ENCODE measurements at places on chromosomes 13 and 19.

GRCh38 chr13:32581177-32581786, 5.0 kb upstream of the PDS5B start:
- DNase-seq = no peak

GRCh38 chr19:4103080-4103433, 20.9 kb downstream of the MAP2K2 start:
- no peak for DNase-seq

- no peak for DNase-seq
These were observed 214.3 kb downstream of the FOXO1 start for GRCh38 chr13:40452038-40452666.

GRCh38 chr19:55452749-55453346, 8.6 kb downstream of the ISOC2 start:
- no peak for DNase-seq

GRCh38 chr19:45999653-46000121, 4.4 kb downstream of the CCDC61 start:
- DNase-seq = no peak

DNA sequence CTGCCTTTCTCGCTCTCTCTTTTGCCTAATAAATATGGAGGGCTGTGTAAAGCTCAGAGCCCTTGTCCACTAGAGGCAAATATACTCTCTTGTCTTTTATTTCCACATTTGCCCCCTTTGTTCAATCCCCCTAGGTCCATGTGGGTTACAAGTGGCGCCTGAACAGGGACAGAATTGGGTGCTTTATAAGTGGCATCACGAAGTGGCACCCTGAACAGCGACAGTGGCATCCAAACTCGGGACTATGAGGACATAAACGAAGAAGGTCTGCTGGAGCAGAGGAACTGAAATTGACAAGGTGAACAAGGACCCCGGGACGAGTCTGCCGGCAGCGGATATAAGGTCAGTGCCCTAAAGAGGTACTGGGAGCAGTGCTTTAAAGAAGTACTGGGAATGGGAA, 4.3 kb upstream of the ZNF610 start:
- DNase-seq = no peak

- no peak for DNase-seq
These were observed at the start of gene PLPPR3 for GRCh38 chr19:821825-822503. TSS of gene PLPPR3 (minus strand) at chr19:821955. CDS start at chr19:821559, 396 bp downstream.

GRCh38 chr19:33813391-33814101, 16.9 kb downstream of the KCTD15 start:
- DNase-seq = no peak

- DNase-seq = no peak
These were observed 97.0 kb upstream of the ANKRD10 start for GRCh38 chr13:111011899-111012298.

DNA sequence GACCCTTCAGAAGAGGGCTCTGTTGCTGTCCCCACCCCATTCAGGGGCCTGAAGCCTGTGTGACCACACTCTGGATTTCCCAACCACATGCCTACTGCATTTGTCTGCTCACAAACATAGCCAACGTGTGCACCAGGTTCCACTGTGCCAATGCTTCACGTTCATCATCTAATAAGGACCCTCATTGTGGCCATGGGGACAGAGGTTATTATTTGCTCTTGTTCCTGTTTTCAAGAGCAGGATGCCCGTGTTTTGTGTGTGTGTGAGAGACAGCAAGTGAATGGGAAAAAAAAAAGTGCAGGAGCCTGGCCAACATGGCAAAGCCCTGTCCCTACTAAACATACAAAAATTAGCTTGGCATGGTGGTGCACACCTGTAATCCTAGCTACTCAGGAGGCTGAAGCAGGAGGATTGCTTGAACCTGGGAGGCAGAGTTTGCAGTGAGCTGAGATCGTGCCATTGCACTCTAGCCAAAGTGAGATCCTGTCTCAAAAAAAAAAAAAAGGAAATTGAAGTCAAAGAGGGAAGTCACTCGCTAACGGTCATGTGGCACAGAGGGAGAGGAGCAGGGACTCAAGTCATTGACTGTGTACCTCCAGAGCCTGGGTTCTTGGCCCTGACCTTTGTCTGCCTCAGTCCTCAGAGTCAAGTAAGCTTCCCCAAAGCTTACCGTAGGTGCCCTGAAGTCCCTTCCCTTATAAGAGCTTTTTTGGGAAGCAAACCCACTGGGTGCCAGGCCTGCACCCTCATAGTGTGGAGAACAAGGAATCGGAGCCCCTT, 6.9 kb downstream of the B3GNT8 start:
- DNase-seq = no peak

GRCh38 chr19:48442116-48443035, 3.4 kb upstream of the GRWD1 start:
- no peak for DNase-seq

DNA sequence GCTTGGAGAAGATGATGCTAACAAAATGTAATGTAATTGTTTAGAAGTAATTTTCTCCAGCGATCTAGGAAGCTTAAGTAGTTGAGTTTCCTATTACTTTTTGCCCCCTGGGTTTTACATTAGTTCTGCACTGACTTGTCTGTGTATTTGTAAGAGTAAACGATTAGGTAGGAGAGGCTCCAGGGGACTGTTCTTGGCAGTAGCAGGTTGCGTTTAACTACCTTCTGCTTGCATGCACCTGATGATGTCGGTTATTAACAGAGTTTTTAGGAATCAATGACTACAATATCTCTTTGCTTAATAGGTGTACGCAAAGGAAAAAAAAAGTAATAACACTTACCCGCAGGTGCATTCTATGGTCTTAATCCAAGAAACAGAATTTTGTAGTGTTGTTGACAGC, 18.3 kb upstream of the UGGT2 start:
- no peak for DNase-seq

- DNase-seq = no peak
These were observed 624.4 kb upstream of the ARGLU1 start for GRCh38 chr13:107192289-107192688.

DNA sequence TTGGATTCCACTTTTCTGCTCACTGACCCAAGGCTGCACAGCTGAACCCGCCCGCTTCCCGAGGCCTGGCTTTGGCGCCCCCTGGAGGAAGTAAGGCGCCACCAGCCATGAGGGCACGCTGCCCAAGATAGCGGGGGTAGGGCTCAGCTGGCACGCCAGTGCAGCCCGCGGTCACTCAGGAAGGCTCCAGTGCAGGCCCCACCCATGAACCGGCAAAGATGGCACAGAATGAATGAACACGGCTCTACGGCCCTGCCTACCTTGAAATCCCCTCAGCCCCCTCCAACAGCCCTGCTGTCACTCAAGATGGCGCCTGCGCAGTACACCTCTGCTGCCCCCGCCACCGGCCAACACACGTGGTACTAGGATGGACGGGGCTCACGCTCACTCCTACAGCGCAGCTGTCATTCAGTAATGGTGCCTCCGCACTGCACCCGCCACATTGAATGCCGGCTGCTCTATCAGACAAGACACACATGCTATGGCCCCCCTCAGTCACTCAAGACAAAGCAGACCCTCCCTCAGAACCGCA, 3.0 kb downstream of the PEG3 start:
- no peak for DNase-seq

- no peak for DNase-seq
These were observed 533 bp upstream of the DCAF15 start for GRCh38 chr19:13951799-13952153.

Data from iPS DF 19.7 (cell line).